A172 (cell line): ENCODE measurements at places on chromosomes 7 and 10.
A peak's percentile ranks its signal among the peaks of the same experiment; 100 is the strongest.

DNA sequence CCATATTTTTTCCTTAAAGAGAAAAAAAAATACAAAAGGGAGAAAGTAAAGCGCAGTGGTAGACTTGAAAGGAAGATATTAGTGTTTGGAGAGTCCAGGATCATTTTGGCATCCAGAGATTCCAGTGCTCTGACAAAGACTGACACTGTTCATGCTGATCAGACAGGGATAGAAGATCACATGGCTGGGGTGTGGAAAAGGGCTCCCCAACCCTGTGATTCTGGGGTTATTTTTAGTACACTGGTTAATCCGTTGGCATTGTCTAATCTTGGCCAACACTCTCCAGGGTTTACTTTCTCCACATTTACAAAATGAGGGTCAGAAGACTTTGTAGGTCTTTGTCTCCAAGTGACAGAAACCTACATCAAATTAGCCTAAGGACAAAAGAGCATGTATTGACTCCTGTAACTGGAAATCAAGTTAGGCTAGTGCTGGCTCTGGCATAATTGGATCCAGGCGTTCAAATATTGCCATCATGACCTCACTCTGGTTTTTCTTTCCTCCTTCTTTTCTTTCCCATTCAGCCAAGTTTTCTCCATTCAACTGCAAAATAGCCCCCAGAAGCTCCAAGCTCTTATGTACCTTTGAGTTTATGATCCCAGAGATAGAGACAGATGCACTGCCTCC lies 181.6 kb downstream of the PHTF2 start:
- DNase-seq, result no peak

DNA sequence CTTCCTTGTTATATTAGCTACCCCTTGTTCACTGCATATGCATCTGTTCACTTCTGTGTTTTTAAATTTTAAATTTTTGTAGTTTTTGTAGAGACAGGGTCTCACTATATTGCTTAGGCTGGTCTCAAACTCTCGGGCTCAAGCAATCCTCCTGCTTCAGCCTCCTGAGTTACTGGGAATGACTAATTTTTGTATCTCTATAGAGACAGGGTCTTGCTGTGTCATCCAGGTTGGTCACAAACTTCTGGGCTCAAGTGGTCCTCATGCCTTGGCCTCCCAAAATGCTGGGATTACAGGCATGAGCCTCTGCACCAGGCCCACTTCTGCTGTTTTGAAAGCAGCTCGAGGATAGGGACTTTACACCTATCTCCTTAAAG lies 64.6 kb downstream of the PRTFDC1 start:
- no peak for DNase-seq

- no peak for DNase-seq
These were observed 63.0 kb downstream of the PAPSS2 start for GRCh38 chr10:87722716-87723115.

- DNase-seq, result peak; percentile 54
These were observed 20.8 kb downstream of the ACSM6 start for GRCh38 chr10:95214793-95215192.

DNA sequence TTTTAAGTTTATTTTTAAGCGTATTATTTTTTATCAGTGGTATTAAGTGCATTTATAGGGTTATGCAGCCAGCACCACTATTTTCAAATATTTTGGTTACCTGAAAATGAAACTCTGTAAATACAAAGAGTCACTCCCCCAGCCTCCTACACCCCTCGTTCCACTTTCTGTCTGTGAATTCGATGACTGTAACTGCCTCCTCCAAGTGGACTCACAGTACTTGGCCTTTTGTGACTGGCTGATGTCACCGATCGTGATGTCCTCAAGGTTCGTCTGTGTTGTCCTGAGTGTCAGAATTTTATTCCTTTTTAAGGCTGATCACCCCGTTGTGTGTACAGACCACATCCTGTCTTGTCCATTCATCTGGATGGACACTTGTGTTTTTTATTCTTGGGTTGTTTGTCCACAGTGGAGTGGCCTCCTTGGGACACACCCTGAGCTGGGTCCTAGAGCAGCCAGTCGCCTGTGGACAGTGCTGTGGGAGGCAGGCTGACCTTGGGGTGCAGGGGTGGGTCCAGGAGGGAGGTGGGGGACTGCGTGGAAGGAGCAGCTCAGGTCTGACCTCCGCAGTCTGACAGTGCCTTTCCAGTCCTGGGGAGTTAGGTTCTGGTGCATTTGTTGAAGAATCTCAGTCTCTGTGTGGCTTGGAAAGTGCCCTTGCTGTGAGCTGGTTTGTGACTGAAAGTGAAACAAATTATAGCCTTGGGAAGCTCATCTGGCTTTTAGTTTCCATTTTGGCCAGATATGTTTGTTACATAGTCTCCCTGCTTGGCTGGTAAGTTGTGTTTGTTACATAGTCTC lies 6.9 kb downstream of the MTG1 start:
- DNase-seq, result no peak

DNA sequence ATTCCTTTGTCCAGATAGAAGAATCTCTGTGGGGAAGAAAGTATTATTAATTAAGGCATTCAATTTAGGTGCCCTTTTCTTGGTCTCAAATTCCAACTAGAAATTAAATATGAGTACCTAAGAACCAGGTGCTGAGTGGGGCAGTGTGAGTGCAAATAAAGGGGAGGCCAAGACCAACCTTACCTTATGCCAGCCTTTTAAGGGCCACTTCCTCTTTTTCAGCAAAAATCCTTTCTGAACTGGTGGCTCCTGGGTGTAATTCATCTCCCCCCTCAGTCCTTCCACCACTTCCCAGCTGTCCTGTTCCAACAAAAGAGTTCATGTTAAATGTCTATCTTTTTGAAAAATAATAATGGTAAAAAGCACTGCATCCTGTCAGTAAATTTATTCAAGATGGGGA lies 108.2 kb downstream of the OSBPL3 start:
- no peak for DNase-seq

DNA sequence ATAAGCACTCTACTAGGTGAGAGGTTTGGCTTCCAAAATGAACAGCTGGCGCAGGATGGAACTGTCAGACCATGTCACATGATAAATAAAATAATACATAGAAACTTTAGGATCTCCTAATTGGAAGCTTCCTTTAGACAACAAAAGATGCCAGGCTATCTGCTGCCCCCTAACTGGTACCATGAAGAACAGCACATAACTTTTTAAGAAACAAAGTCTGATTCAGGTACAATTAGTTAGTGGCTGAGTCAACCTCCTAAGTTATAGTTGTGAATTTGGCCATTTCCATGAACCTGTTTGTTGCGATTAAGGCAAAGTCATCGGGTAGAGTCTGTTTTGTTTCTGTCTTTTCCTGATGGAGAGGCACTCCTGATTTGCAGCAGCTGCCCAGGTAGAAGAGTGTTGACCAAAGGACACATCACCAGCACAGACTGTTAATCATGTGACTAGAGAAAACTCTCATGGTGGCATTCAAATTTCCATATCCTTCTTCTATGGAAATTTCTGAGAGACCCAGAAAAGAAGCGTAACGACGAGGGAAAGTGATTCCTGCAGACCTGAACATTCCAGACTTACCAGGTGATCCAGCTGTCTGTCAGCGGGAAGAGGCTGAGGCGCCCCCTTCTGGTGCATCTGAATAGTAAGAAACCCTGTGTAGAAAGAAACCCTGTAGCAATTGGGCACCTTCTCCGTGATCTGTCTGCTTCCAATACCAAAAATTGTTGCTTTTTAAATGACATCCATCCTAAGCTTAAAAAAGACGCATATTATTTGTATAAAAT lies 8.6 kb upstream of the INHBA start:
- DNase-seq, result peak; percentile 47

GRCh38 chr7:158537516-158537882 lies 50.1 kb downstream of the PTPRN2 start:
- no peak for DNase-seq

DNA sequence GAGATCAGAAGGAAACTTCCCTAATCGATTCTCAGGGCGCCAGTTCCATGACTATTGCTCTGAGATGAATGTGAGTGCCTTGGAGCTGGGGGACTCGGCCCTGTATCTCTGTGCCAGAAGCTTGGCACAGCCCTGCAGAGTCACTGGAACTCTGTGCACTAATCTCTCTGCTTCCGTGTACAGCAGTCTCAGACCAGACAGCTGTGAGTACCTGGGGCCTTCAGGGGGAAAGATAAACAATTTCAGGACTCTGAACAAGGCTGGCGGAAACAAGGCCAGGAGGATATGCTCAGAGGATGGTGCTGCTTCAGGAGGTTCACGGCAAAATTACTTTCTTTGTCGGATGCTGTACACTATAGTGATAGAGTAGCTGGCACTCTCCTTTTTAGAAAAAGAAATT lies 131.7 kb upstream of the PRSS58 start:
- no peak for DNase-seq

DNA sequence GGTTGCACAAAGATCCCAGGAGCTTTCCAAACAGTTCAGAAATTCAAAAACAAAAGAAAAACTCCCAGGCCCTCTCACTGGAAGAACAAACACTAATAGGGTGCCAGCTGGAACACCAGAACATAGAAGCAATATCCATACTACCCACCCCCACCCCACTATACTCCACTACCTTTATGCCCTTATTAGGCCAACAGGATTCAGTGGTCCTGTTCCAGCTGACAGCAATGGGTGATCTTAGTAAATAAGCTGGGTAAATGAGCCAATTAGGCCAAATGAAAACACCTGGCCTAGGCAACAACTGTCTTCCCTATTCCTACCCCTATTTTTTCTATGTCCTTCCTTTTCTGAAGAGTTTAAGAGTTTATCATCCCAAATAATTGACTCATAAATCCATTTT lies 11.7 kb downstream of the NOC3L start:
- no peak for DNase-seq

GRCh38 chr7:99041526-99041925 lies 102.4 kb downstream of the SMURF1 start:
- no peak for DNase-seq

- no peak for DNase-seq
These were observed 1.9 kb upstream of the PAX4 start for GRCh38 chr7:127619681-127620405.

- no peak for DNase-seq
These were observed 63.4 kb downstream of the SCRN1 start for GRCh38 chr7:29926216-29926615.

DNA sequence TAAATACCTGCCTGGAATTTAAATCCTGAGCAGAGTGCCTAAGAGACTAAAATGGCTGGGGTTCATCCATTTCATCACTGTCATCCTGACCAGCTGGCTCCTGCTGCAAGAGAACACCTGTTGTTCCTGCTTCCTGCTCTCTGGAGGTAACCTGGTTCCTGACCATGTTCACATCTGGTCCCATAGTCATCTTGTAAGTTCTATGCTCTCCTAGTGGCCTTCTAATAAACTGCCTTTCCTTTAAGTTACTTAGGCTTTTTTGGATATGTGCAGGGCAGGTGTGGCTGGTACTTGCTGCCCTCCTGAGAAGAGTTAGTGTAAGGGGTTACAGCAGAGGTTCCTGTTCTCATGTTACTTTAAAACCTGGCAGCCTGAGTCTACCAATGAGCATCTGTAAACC lies 80.0 kb downstream of the NRCAM start:
- DNase-seq, result no peak

- no peak for DNase-seq
These were observed 55.2 kb downstream of the GSAP start for GRCh38 chr7:77360969-77361368.

- no peak for DNase-seq
These were observed 79.5 kb upstream of the CAV2 start for GRCh38 chr7:116420003-116420402.

DNA sequence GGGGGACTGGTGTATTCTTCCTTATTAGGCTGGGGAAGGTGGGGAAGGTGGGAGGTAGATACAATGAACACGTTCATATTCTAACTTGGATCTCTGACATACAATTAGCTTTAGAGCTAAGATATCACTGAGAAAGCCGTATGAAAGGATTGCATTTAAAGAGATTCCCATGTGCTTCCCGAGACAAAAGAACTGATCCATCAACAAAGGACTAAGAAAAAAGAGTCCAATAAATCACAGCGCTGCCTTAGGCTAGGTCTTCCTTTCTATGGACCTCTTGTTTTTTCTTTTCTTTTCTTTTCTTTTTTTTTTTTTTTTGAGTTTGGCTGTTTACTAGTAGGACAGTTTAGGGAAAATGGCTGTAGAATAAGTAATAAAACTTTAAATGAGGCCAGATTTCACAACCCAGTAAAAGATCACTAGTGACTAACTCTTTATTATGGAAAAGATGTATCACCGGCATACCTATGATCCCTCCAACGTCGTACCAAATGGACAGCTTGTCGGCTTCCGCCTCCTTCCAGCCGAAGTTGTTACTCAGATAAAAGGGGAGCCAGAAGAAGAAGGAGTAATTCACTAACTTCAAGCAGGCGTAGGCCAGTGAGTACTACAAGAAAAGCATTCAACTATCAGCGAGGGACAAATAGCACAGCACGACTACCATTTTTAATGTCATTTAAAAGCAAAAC lies 50.0 kb downstream of the SLC37A3 start:
- DNase-seq, result no peak

DNA sequence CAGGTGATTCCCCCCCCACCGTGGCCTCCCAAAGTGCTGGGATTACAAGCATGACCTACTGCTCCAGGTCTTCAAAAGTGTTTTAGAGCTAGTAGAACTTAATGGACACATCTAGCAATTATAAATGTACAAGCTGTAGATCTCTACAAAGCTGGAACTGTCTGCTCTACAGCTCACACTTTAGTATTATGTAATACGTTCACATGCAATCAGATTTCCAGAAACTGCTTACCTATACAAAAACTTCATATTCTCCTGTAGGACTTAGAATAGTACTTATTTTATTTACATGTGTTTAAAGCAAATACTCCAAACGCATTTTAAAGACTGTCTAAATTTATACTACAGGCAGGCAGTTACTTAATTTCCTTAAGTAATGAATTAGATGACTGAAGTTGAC lies 39.2 kb upstream of the ASL start:
- DNase-seq, result no peak

- no peak for DNase-seq
These were observed 38.8 kb downstream of the DLG5 start for GRCh38 chr10:77887631-77888355.

DNA sequence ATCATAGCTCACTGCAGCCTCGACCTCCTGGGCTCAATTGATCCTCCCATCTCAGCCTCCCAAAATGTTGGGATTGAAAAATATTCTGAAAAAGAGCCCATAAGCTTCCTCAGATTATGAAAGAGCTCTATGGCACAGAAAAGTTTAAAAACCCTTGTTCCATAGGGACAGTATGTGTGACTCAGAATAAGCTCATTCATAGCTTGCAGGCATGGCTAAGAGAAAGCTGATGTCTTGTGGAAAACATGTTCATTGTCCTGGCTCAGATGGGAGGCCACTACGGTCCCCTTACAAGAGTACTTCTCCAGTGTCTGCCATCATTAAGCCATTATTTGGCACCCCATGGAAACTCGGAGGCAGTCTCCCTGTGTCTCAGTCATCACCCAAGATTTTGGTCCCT lies 64.0 kb downstream of the CCDC3 start:
- DNase-seq, result no peak

GRCh38 chr7:69047151-69047754 lies 551.0 kb upstream of the AUTS2 start:
- DNase-seq, result no peak

GRCh38 chr10:47024399-47025252 lies 113.4 kb downstream of the PTPN20 start:
- DNase-seq, result peak; percentile 49

GRCh38 chr7:35646289-35647023 lies 48.5 kb downstream of the HERPUD2 start:
- DNase-seq, result no peak

- peak; percentile 71 for DNase-seq
These were observed 57.8 kb downstream of the EVX1 start for GRCh38 chr7:27300421-27300820.

GRCh38 chr7:103668279-103668941 lies 222.4 kb upstream of the SLC26A5 start:
- DNase-seq, result no peak
